AG04450 (cell line): ENCODE measurements at places on chromosomes 1 and 21.

- no peak for DNase-seq
These were observed 520 bp downstream of the TARS2 start for GRCh38 chr1:150487763-150488115.

DNA sequence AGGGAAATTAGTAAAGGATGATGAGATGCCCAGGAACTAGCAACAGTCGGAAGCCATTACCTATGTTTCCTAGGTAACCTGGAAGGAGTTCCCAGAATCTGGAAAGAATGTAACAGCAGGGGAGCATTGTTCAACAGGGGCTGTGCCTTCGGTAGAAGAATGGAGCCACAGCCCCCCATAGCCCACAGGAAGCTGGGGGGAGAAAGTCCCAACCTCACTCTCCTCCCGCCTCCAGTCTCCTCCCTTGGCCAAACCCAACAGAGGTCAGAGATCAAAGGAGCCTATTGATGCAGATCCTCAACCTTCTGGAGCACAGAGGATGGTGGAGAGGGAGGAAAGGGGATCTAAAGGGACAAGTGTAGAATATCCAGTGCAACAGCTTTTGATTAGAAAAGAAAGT lies 131.5 kb upstream of the SLC44A3 start:
- DNase-seq: no peak

DNA sequence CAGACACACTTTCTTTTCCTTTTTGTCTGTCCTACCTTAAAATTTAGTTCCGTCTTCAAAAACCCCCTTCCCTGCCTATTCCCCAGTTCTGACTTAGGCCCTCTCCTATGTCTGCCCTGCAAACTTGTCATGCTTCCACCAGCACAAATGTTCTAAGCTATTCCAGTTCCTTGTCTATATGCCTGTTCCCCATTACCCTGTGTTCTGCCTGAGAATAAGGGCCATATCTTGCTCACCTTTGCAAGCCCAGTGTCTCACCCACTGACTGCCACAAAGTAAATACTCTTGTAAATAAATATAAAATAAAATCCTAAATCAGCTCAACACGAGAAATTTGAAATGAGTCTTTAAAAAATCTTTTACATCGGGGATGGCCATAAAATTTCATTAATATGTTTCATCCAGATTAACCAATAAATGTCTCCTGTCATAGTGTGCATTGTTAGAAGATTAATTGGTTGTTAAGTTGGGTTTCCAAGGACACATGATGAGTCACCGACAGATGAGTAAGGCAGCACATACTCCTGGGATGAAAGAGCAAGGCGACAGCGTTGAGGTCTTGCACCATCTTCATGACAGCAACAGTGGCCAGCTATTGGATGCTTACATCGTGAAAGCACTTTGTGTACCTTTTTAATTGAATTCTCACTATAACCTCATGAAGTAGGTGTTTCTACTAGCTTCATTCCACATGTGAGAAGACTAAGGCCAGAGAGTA lies 92.6 kb upstream of the NGF start:
- peak; percentile 60 for DNase-seq

GRCh38 chr1:6041432-6042062 lies 4.1 kb upstream of the KCNAB2 start:
- no peak for DNase-seq

GRCh38 chr21:38985568-38986378 lies 180.0 kb downstream of the ETS2 start:
- peak; percentile 90 for DNase-seq
